ENCODE measurements at places on chromosomes 11 and 22.

DNA sequence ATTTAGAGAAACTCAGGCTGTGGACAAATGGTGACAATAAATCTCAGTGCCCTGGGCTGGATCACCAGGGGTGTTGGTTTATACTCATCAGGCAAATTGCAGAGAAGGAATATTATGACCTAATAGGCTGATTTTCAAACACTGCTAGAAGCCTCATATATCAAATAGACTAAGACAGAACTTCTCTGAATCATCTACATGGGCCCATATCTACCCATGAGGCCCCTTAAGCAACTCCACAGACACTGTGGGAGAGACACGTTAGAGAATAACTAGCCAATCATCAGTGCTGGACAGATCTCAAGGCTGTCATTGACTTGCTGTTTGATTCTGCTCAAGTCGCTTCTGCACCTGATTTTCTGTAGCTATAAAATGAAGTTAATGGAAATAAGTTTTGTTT lies 545.8 kb downstream of the SOX6 start:
- no peak for DNase-seq

DNA sequence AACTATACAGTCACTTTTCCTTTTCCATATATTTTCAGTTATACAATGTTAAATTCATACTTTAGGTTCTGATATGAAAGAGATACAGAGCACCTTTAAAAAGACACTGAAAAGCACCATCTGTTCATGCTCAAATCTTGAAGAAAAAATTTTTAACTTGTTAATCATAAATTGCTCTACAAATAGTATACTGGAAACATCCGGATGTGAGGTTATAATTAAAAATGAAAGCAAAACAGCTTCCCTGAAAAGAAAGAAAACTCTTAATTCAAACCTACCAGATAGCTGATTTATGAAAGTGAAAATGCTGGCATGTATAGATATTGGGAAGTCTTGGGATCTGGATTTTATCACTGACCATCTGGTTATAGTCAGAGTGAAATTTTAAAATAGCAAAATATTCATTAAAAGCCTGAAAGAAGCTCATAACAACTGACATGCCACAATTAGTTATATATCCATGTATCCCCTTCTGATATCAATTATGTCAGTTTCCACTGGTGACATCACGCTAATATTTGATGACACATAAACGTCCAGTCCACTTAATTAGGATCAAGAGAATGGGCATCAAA lies 740.0 kb downstream of the DLG2 start:
- DNase-seq: no peak

- DNase-seq: no peak
Observed at GRCh38 chr11:121561240-121561639, 108.5 kb upstream of the SORL1-AS1 start.

GRCh38 chr11:7413961-7414915 lies 71.1 kb upstream of the OLFML1 start:
- DNase-seq: no peak

GRCh38 chr11:57175478-57175877 lies 6.3 kb upstream of the LRRC55 start:
- no peak for DNase-seq

- DNase-seq: no peak
Observed at GRCh38 chr22:16956290-16956689, 51.7 kb downstream of the GAB4 start.

DNA sequence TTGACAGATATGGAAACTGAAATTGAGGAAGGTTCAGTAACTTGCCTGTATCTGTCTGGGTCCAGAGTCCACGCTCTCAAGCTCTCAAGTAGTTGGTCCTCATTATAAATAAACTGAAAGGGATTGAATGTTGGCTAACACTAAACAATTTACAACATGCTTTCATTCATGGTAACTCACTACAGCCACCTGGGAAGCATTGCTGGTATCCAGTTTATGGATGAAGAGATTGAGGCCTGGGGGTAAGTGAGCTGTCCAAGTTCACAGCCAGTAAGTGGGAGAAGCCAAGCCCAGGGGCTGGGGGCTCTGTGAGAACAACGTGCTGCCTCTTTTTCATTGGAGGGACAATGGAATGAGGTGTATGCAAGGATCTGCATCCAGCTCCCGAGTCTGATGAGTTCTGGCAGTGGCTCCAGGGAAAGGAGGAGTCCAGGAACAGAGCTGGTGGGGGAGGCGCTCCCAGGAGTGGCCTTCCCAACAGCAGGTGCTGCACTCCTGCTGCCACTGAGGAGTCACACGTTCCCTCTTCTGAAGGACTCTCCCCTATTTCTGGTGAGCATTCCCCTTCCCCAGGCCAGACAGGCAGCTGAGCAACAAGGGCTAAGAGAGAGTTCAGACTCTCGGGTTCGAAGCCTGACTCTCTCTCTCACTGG lies 175.8 kb downstream of the CSNK2A3 start:
- DNase-seq: no peak

DNA sequence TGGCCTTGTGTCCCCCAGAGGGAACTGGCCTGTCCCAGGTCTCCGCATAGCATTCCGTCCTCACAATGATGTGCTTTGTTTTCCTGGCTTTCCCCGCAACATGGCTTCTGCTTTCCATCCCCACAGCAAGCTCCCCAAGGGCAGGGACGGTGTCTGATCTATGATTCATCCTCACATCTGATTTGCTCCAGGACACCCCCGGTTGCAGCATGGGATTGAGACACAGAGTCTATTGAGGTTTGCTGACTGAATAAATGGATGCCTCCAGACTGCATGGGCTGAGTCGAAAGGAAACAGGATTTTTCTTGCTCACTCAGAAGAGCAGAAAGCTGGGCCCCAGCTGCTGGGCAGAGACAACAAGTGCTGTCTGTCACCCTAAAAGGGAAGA lies 40.2 kb downstream of the LMO1 start:
- no peak for DNase-seq

- no peak for DNase-seq
Observed at GRCh38 chr11:64078284-64078683, 42.6 kb downstream of the FLRT1 start.

DNA sequence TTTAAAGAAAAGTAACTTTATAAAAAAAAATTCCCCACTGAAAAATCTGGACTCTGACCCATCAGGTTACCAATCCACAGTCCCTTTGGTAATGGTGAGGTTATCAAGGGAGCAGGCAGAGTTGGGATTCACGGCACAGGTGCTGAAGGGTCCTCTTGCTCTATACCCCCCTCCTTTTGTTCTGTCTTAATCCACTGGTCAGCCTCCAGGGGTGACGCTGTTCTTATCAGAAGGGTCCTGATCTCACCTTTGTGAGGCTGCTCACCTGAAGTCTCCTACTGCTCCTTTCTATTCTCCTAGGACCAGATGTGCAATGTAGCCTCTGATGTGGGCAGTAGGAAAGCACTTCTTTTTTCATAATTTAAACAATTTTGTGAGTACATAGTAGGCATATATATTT lies 80.6 kb upstream of the E2F8 start:
- no peak for DNase-seq

GRCh38 chr11:19237381-19237780 lies 3.4 kb downstream of the E2F8 start:
- DNase-seq: no peak

- DNase-seq: no peak
Observed at GRCh38 chr11:65792456-65792855, 5.6 kb downstream of the OVOL1 start.
